ENCODE measurements at places on chromosomes 4 and X.

- DNase-seq: no peak
Observed at GRCh38 chr4:71303850-71304249, 35.0 kb upstream of the SLC4A4 start.

DNA sequence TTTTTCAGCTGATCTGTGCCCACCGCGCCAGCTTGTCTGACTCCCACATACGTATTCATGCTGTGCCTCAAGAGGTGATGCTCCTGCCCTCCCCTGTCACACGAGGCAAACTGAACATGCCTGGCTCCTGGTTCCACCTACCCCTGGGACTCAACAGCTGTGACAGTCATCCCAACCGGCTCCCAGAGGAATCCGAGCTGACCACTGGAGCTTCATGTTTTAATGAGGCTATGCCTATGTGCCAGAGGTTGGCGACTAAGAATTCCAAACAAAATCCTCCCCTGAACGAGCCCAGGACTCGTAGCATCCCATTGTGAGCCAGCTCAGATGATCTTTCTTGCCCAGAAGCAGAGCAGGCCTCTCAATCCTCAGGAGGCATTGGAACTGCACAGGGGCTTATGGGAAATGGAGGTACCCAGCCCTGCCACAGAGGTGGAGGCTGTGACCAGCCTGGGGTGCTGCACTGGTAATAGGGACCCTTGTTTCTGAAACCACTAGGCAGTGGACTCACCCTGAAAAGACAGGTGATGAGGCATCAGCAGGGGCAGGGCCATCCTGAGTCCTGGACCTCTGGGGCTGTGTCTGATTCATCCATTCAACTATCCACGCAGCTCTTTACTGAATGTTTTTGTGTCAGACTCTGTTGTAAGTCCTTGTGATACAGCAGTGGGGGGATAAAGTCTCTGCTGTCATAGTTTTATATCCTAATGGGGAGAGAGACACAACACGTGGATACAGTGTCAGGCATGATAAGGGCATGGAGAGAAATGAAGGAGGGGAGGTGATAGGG is 325.0 kb downstream of the EVC2 start:
- DNase-seq: no peak

DNA sequence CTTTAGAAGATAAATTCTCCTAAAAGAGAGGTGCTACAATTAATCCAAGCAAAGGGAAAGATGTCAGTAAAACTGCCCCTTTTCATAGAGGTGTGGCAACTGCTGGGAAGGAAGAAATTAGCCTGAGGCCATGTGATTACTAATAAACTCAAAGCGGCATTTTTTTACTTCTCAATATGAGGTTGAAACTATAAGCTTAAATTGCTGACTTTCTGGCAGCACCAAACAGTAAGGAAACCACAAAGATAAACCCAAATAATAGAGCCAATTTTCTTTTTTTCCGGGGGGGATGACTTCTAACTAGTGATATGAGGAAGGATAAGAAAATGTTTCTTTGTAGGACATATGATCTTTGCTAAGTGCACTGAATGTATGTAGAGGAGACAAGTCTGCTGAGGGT is 30.9 kb downstream of the AR start:
- no peak for DNase-seq

DNA sequence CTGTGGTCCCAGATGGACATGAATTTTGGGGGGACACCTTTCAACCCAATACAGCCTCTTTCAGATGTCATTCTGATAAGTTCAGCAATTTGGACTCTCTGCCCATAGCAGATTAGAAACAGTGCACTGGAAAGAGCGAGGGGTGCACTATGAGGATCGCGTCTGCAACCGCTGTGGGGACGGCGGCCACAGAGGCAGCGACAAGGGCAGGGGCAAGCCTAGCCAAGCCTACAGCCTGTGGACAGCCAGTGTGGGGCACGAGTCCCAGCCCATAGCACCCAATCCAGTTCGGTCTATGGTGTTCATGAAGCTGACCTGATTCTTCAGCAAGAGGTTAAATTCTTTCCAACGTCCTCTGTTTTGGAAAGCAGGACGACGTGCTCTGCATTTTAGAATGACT is 9.7 kb upstream of the NSG1 start:
- no peak for DNase-seq

DNA sequence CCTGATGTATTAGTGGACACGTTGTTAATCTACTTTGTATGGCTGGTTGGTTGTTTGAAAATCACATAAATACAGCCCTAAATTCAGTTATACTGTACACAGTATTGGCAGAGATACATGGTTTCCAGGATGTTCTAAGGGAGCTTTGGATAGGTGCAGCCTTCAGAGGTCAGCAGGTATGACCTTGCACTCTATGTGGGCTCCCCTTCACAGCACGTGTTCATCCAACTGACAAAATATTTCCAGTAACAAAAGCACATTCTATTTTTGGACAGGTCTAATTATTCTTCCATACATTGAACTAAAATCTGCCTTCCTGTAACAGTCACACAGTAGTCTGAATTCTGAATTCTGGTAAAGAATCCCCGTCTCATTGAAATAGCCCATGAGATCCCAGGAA is 92.8 kb upstream of the RAPGEF2 start:
- no peak for DNase-seq

- no peak for DNase-seq
Observed at GRCh38 chr4:173411106-173411693, 12.3 kb upstream of the SCRG1 start.

- DNase-seq: no peak
Observed at GRCh38 chr4:185587030-185587426, 51.7 kb upstream of the PDLIM3 start.

GRCh38 chrX:131225078-131225477 is 64.0 kb downstream of the IGSF1 start:
- no peak for DNase-seq

- no peak for DNase-seq
Observed at GRCh38 chr4:174135936-174136406, 147.5 kb downstream of the FBXO8 start.

GRCh38 chr4:173485164-173485563 is 44.9 kb downstream of the HAND2 start:
- DNase-seq: no peak

DNA sequence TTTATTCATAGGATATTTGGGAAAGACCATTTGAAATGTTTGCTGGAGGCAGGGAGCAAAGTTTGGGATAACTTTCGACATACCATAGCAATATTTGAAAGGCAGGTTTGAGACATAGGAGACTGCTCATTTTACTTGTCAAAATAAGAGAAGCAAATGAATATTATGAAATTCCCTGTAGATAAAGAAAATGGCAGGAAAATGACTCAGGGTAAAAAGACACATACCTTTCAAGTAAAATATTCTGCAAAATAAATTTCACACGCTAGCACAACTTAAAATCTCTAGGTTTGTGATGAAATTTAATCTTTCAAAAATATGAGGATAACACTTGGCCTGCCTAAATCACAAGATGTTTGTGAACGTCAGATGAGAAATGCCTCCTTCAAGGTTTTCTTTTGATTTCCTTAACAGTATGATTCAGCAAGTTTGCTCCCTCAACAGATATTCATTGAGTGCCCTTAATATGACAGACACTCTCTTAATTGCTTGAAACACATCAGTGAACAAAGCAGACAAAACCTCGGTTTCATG is 6.6 kb downstream of the TMEM156 start:
- DNase-seq: no peak

- no peak for DNase-seq
Observed at GRCh38 chr4:177975315-177975987, 533.2 kb upstream of the AGA start.

GRCh38 chrX:1025413-1025812 is 187.0 kb downstream of the CRLF2 start:
- no peak for DNase-seq

GRCh38 chrX:133868250-133868649 is 117.1 kb downstream of the GPC3 start:
- no peak for DNase-seq

DNA sequence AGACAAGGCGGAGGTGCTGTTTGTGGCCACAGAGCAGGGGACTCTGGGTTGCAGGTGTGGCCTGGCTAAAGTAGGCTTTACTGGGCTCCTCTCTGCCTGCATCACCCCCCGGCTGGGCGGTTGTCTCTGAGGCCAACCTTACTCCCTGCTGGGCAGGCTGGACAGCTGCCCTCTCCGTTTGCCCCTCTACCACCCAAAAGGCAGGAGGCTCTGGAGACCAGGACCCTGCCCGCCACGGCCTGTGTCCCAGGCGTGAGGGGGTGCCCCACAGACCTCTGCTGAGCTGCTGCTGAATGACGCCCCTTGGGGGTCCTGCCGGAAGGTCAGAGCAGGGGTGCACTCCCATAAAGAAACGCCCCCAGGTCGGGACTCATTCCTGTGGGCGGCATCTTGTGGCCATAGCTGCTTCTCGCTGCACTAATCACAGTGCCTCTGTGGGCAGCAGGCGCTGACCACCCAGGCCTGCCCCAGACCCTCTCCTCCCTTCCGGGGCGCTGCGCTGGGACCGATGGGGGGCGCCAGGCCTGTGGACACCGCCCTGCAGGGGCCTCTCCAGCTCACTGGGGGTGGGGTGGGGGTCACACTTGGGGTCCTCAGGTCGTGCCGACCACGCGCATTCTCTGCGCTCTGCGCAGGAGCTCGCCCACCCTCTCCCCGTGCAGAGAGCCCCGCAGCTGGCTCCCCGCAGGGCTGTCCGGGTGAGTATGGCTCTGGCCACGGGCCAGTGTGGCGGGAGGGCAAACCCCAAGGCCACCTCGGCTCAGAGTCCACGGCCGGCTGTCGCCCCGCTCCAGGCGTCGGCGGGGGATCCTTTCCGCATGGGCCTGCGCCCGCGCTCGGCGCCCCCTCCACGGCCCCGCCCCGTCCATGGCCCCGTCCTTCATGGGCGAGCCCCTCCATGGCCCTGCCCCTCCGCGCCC is 920 bp downstream of the HTT-AS start:
- no peak for DNase-seq

DNA sequence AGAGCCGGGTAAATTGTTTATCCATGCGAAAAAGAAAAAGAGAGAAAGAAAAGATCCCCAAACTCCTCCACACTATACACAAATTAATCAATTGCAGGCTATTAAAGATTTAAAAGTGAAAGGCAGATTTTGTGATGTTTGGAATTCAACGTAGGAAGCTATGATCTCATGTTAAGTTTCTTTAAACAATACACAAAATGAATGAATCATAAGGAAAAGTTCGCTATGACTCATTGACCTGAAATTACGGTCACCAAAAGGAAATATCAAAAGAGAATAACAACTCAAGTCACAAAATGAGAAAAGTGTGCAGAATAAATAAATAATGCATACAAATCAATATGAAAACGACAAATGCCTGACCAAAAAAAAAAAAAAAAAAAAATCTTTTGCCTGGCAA is 28.6 kb downstream of the CLNK start:
- DNase-seq: no peak

GRCh38 chr4:6688879-6689505 is 4.7 kb upstream of the S100P start:
- no peak for DNase-seq

DNA sequence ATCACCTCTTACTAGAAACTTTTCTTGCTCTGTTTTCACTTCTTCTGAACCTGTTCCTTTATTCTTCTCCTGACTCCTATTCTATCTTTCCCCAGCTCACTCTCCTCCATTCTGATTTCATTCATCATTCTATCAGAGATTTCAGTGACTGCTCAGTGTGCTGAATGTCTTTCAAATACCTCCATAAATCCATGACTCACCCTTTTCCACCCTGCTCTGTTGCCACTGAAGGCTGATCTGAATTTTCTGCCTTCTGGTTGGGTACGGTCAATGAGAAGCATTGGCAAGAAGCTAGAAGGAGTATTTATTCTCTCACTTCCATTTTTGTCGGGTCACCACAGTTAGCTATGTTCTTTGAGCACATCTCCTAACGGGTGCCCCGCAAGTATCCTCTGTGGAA is 265.9 kb downstream of the CBLL2 start:
- DNase-seq: no peak

- no peak for DNase-seq
Observed at GRCh38 chrX:132968296-132968949, 10.0 kb upstream of the HS6ST2 start.

All from NCI-H1930 (cell line).